ENCODE measurements at places on chromosomes 5 and 9. TPM values are rescaled to one million over a fixed set of nuclear protein-coding genes. Genes with fewer than 3 reads are reported as not detected.

PLPPR1 gene
- polyA plus RNA-seq: 0.70 TPM

PCDHA4 gene
- polyA plus RNA-seq: 1.5 TPM

SPZ1 gene
- polyA plus RNA-seq: not detected

GADD45G gene
- 2.7 TPM for polyA plus RNA-seq

ADRA1B gene
- polyA plus RNA-seq: 2.5 TPM

PDE6A gene
- polyA plus RNA-seq: 0.10 TPM

VLDLR gene
- 43.7 TPM for polyA plus RNA-seq

CD14 gene
- 10.2 TPM for polyA plus RNA-seq

DNA sequence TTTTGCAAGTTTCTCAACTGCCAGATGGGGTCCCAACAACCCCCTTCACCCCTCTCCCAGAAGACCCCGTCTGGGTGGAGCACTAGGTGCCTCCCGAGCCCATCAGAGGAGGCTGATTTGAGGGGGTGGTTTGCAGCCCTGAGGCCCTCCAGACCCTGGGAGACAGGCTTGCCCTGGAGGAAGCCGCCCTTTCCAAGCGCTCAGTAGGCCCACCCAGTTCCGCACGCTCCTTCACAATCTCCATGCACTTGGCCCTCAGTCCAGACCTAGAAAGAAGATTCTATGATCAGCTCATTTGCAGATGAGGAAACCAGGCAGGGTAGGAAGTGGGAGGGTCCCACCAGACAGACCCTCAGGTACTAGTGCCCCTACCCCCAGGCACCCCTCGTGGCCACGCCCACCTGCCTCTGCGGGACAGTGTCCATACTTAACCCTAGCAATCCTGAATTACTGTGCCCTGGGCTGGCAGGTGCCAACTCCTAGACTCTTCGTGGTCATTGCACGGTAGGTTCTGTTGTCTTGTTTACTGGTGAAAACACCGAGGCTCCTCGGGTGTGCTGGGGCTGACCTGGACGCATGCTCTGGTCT is 22.3 kb downstream of the OR2V1 start:
- DNase-seq: no peak

GRCh38 chr9:129412814-129413536 is 207.9 kb downstream of the C9orf50 start:
- no peak for DNase-seq

DNA sequence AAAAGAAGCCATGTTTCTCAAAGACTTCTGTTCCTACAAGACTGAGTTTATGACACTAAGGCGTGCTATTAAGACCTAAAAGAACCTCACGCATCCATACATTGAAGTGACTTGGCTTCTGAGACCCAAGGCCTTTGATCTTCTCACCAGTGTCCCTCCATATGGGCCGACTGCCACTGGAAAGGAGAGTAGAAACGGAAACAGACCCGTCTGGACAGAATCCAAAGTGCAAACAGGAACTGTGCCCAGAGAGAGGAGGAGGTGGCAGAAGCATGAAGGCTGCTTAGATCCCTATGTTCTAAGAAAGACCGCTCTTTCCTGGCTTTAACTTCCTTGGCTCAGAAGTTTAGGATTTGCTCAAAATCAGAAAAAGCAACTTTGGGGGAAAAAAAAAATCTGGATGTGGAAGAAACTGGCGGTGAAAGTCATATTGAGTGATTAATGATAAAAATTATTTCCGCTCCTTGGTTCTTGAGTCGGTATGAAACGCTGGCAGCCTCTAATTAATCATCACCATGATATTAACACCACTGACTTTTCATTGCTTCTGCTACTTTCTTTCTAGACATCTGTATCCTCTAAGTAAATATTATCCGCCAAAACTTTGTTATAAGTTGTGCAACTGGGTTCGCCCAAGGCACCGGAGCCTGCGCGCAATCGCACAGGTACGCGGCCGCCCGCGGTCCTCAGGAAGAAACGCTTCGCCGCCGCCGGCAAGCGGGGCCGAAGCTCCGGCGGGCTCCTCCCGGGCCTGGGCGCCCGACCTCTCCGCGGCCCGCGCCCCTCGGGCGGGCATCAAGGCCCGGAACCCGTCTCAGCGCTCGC is 726 bp downstream of the DAP start:
- DNase-seq: peak; percentile 35

GRCh38 chr5:35009657-35010056 is 38.1 kb downstream of the AGXT2 start:
- DNase-seq: no peak

DNA sequence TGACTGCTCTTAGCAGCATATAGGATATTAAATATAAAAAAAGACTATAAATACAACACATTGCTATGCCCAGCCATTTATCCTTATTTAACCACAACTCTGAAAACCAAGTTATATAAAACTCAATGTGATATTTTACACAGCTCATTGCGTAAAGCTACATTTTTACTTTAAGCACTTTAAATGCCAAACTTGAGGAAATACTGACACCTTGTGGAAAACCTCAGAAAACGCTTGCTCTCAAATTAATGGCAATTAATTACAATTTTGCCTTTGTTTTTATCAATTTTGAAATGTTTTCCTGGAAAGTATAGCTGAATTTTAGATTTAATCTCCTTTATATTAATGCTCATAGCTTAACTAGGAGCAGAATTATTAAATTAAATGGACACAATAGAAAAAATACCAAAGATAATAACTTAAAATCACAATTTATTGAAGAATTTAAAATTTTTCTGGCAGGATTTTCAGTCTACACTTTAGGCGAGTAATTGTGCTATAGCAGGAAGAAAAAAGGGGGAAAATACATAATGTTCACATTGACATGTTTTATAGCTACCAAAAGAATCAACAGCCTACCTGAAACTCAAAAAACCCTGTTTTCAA is 25.2 kb upstream of the PLAC8L1 start:
- no peak for DNase-seq

DNA sequence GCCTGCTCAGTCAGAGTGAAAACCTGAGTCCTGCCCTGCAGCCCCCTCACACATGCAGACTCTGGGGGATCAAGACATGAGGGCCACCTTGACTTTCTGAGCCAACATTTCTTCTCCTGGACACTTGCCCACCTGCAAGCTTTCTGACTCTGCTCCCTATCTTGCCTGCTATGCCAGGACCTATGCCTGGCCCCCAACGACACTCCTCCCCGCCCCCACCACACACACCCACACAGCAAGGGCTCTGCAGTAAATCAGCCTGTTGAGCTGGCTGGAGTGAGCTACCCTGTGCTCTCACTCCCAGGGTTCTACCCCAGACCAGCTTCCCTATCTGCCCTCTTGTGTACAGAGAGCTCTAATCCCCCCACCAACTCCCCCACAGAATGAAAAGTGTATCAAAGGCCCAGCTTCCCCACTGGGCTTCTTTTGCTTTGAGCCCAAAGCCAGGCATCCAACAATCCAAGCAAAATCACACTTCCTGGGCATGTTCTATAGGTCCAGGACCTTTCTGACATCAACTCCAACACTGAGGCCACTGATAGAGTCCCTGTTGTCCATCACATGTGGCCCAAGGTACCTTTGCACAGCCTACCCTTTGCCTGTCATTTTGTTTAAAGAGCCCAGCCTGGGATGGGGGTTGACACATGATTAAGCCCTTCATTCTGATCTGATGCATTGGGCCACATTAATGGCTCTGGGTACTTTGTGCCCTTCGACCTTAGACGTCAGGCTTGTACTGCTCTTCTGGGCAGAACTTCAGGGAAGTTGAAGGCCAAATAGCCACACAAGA is 7.2 kb downstream of the PDLIM4 start:
- no peak for DNase-seq

DNA sequence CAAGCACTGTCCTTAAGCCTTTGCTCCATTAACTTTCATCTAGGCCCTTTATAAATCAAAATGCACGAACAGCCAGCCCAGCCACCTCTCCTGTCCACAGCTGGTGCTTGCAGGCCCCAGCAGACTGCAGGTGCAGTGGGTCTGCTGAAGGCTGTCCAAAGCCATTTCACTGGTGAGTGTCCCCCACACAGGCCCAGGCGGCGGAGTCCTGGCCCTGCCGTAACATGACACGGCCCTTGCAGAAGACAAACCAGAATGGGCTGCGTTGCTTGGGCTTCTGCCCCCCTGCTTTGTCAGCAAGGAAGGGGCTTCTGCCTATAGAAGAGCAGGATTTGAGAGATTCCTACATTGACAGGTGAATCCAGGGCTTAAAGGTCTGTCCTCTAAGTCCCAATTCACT is 188.6 kb downstream of the NR3C1 start:
- DNase-seq: no peak

DNA sequence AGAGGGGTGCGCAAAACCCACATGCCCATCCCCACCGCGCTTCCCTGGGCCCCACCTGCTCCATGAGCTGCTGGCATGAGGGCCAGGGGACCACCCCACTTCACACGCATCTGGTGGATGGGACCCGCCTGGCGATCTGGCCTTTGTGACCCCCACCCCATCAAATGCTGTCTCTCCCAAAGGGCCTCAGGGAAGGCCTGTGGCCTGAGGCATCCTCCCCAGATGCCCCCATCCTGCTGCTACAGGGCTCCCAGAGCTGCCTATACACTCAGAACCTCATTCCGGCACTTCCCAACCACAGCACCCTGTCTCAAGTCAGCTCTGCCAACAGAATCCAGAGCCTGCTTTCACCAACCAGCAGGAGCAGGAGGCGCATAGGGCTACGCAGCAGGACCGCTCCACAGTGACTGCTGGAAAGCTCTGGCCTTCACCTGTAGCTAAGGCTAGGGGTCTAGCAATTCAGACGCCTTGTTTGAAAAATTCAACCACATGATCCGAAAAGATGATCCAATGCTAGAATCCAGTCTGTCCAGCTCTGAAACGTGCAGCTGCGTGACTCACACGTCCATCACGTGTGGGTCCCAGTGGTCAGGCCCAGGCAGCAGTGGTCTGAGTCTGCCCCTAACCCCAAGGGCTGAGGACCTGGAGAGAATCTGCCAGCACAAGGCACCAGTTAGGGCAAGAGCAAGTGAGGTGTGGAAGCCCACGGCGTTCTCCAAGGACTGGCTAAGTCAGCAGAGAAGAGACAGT is 1.4 kb upstream of the SNAPC4 start:
- DNase-seq: no peak

DNA sequence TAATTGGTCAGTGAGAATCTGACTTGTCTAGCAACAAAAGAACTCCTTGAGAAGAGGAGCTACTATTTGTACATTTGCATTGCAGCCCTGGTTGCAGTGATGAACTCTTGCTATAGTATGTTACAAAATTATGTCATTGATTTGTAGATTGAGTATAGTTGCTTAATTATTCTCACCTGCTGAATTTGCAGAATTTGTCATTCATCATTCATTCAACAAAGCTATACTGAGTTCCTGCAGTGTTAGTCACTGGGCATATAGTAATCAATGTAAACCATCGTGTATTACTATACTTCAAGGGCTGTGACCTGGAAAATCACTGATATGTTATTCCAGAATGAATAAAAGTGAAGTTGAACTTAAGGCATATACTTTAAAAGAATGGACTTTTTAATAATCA is 50.1 kb downstream of the SLC1A3 start:
- no peak for DNase-seq

- DNase-seq: peak; percentile 62
These were observed at the start of gene GLDC for GRCh38 chr9:6645355-6646292. Gene GLDC, minus strand, starts transcription at chr9:6645729. Its CDS starts 230 bp downstream, at chr9:6645499.

DNA sequence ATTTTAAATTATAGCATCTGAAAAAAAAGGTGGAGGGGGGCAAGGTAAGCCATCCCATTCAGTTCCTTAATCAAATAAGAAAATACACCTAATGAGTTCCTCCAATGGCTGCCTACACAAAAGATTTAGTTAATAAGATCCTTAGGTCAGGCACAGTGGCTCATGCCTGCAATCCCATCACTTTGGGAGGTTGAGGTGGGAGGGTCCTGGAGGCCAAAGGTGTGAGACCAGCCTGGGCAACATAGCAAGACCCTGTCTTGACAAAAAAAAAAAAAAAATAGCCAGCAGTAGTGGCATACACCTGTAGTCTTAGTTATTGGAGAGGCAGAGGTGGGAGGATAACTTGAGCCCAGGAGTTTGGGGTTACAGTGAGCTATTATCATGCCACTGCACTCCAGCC is 78.4 kb downstream of the ST8SIA4 start:
- DNase-seq: no peak

DNA sequence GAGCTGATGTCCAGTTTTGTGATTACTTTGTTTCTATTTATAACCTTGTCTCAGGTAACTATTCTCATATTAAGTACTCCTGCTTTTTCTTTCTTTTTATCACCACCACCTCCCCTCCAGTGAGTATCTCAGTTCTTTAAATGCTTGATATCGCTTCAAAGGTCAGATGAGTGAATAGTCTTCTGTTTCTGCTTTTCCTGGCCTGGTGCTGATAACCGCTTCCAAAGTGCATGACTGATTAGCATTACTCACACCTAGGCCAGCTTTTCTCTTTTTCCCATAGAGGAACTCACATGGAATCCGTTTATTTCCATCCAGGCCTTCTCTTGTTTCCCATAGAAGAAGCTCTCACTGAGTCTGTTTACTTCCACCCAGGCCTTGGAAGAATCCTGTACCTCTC is 3.2 kb downstream of the SLC36A1 start:
- DNase-seq: no peak

- no peak for DNase-seq
These were observed 22.4 kb downstream of the MVB12B start for GRCh38 chr9:126348911-126349550.

DNA sequence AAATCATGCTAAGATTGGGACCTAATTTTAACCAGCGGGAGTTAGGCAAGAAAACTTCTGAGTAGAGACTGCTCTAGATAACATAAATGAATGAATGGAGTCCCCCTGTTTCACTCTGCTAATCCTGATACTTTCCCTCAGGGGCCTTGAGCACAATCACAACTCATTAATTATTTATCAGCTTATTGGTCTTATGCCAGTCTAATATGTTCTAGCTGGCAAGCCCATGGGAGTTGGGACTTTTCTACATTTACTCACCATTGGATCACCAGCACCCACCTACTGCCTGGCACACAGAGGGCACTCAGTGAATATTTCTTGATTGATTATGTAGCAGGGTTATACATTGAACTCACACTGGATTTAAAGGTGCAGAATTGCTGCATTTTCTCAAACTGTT is 13.5 kb upstream of the TMED7 start:
- no peak for DNase-seq

DNA sequence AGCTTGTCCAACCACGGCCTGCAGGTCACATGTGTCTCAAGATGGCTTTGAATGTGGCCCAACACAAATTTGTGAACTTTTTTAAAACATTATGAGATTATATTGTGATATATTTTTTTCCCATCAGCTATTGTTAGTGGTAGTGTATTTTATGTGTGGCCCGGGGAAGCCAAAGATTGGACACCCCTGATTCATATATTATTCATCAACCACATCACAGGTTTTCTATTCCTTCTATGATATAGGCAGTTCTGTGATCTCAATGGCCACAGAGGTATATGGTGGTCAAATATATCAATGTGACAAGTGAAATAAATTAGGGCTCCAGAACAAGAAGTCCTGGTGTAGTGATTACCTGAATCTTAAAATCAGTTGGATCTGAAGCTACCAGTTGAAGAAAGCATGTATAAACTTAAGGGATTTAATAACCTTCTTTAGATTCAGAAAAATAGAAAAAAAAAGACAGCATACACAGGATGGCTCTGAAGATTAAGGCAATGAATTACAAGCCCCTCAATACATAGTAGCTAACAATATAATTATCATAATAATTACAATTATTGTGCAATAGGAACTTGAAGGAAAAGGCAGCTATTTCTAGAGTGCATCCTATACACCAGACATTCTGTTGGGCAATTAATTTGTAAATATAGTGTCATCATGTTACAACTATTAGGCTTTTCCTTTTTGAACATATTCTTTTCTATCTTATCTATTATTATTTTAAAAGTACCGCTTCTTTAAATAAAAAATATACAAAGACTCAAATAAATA is 530.4 kb upstream of the PTPRD start:
- no peak for DNase-seq

GRCh38 chr9:30758726-30759446 is 1625.6 kb upstream of the ACO1 start:
- DNase-seq: no peak

Measured in left renal pelvis (tissue), 4 donors.